ENCODE measurements at places on chromosomes 3 and 15.

- DNase-seq: no peak
These were observed 4.6 kb upstream of the HACD3 start for GRCh38 chr15:65525622-65526021.

- no peak for DNase-seq
These were observed 343.0 kb upstream of the THRB start for GRCh38 chr3:24837601-24838000.

DNA sequence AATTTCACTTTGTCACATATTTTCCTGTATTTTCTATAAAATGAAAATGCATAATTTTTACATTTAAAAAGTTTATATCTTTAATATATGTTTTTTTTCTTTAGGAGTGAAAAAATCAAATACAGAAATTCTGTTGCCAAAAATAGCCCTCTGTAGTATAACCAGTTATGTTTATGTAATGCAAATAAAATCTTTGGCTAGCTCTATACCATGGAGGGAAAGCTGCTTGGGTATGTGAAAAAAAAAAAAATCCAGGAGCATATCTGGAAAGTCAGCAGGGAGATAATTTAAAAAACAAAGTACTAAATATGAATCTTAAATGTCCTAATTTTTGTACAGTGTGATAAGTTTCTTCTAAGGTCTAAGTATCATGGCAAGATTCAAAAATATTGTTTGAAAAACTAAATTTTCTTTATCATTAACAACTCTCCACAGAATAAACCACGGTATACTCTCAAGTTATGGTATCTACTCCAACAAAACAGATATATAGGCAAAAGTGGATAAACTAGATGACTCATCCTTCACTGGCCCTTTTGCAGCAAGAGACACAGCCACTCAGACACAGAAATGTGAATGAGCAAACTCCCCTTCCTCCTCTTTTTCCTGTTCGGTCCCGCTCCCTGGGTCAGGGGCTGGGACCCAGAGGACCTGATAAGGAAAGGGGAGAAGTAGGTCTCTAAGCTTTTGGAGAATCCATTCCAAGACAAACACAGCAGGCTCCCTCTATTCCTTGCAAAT, 66.6 kb downstream of the PDZRN3 start:
- no peak for DNase-seq

GRCh38 chr3:12952343-12953200, 111.2 kb upstream of the RPL32 start:
- DNase-seq: no peak

- DNase-seq: no peak
These were observed 54.6 kb downstream of the CAPN3 start for GRCh38 chr15:42413920-42414319.

- no peak for DNase-seq
These were observed 845 bp downstream of the CNTN3 start for GRCh38 chr3:74613521-74614106.

GRCh38 chr15:100052716-100053473, 288.9 kb downstream of the ADAMTS17 start:
- DNase-seq: no peak

GRCh38 chr3:10928407-10928960, 64.1 kb upstream of the SLC6A1 start:
- no peak for DNase-seq
